IMR-90 (cell line): ENCODE measurements at places on chromosomes 12 and 14. TPM values are rescaled to one million over a fixed set of nuclear protein-coding genes. Genes with fewer than 3 reads are reported as not detected.

FBLN5 gene
- 9.7 and 10.6 TPM in 2 replicates for total RNA-seq

RDH5 gene
- 7.3 and 8.9 TPM in 2 replicates for total RNA-seq

NPAS3 gene
- total RNA-seq: not detected in 2 replicates

DNA sequence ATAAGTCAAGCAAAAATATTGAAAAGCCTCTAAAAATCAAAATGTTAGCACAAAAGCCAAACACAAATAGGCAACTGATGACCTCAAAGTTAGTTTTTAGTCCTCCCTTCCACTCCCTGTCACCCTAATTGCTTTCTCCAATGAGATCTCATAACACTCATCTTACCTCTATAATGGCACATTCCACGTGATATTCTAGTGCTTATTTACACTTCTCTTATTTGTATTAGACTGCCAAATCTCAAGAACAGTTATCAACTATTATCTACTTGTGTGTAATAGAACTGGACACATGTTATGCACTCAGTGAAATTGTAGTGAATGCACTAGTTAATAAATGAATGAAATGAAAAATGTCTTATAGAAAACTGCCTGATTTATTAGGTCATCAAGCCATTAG lies 55.5 kb upstream of the AVPR1A start:
- no peaks in the 10 kb centered on the region for H3K36me3 ChIP-seq
- no peaks in the 10 kb centered on the region for H3K27me3 ChIP-seq
- DNase-seq: no peak

BDKRB1 gene
- 51.4 and 56.5 TPM in 2 replicates for total RNA-seq

LTBP2 gene
- 23.8 and 26.7 TPM in 2 replicates for total RNA-seq

GPHN gene
- 7.2 and 8.1 TPM in 2 replicates for total RNA-seq

GRCh38 chr12:114409852-114410600 lies 4.1 kb upstream of the TBX5 start:
- H3K27me3 ChIP-seq: no peaks in the 10 kb centered on the region
- H3K4me1 ChIP-seq: peaks cover 24% of the 10 kb centered on the region
- peak overlapping the region; percentile 97 for H3K4me3 ChIP-seq

GRCh38 chr12:4987076-4988046 lies 56.3 kb upstream of the KCNA5 start:
- H3K4me3 ChIP-seq: no peak overlapping the region
- H3K36me3 ChIP-seq: no peaks in the 10 kb centered on the region
- H3K27me3 ChIP-seq: peaks cover 21% of the 10 kb centered on the region
- no peaks in the 10 kb centered on the region for H3K4me1 ChIP-seq
- no peak overlapping the region for H3K27ac ChIP-seq
- no peak for DNase-seq

DNA sequence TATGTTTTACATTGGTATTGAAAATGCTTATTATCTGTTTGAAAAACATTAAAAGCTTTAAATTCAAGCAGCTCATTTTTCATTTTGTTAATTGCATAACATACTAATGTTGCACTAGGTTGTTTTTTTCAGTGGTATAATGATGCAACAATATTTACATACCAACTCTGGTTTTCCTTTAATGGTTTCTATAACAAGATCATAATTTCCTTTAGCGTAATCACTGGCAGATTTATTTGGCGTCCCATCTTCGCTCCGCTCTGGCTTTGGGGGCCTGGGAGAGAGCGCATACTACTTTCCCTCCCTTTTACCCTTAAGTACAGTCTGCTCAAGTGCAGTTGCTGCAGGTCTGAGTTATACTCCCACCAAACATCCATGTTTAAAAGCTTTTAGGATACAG lies 574.1 kb downstream of the PRKD1 start:
- no peak for DNase-seq
- H3K4me1 ChIP-seq: no peaks in the 10 kb centered on the region
- no peak overlapping the region for H3K4me3 ChIP-seq
- no peaks in the 10 kb centered on the region for H3K27me3 ChIP-seq

DLGAP5 gene
- 19.0 and 40.3 TPM in 2 replicates for total RNA-seq

HOXC10 gene
- total RNA-seq: not detected in 2 replicates

GRCh38 chr14:31286456-31287293 lies 79.1 kb upstream of the HECTD1 start:
- no peak for DNase-seq
- H3K27ac ChIP-seq: no peak overlapping the region
- H3K4me1 ChIP-seq: no peaks in the 10 kb centered on the region
- H3K27me3 ChIP-seq: no peaks in the 10 kb centered on the region
- H3K4me3 ChIP-seq: no peak overlapping the region

KHNYN gene
- total RNA-seq: 22.8 and 24.4 TPM in 2 replicates

CPNE6 gene
- not detected in 2 replicates for total RNA-seq

ASCL1 gene
- total RNA-seq: not detected in 2 replicates

PTPRB gene
- total RNA-seq: 5.3 and 6.5 TPM in 2 replicates

GRCh38 chr12:91965781-91966180 lies 179.9 kb downstream of the BTG1 start:
- no peaks in the 10 kb centered on the region for H3K27me3 ChIP-seq
- H3K36me3 ChIP-seq: no peaks in the 10 kb centered on the region
- H3K4me1 ChIP-seq: peaks cover 6% of the 10 kb centered on the region
- DNase-seq: no peak
- H3K27ac ChIP-seq: no peak overlapping the region
- H3K4me3 ChIP-seq: no peak overlapping the region

GRCh38 chr12:121830588-121831265 lies 26.9 kb downstream of the SETD1B start:
- DNase-seq: no peak
- no peak overlapping the region for H3K27ac ChIP-seq
- no peaks in the 10 kb centered on the region for H3K27me3 ChIP-seq
- H3K4me1 ChIP-seq: no peaks in the 10 kb centered on the region
- H3K36me3 ChIP-seq: peaks cover 51% of the 10 kb centered on the region
- H3K4me3 ChIP-seq: no peak overlapping the region

DNA sequence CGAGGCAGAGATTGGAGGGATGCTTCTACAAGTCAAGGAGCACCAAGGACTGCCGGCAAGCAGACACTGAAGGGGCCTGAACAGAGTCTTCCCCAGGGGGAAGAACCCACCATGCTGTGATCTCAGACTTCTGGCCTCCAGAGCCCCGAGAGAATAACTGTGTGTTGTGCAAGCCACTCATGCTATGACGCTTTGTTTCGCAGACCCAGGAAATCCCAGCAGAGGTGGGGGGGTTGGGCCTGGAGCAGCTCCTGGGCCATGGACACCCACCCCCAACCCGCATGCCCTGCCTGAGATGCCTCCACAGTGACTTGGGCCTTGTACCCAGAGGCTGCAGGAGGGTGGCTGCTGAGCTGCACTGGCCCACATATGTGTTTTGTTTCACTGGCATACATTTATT lies 31.2 kb downstream of the ARL6IP4 start:
- H3K4me3 ChIP-seq: no peak overlapping the region
- DNase-seq: no peak
- peaks cover 20% of the 10 kb centered on the region; the same call in 1 of the 2 replicates for H3K36me3 ChIP-seq

DBX2 gene
- total RNA-seq: not detected in 2 replicates

DNA sequence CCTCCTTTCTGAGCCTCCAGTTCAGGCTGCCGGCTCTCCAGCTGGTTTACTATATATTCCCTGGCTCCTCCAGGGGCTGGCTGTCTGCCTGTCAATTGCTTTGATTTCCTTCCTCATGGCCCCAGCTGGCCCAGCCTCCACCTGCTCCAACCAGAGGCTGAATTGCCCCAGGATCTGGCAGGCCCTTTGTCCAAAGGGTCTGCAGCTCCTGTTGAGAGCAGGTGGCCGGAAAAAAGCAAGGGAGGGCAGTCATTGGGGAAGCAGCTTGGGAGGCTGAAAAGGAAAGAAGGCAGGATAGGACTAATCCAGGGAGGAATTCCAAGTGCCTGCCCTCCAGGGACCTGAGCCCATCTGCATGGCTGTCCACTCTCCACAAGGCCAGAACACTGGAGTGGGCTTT lies 25.3 kb downstream of the PAH start:
- no peaks in the 10 kb centered on the region for H3K36me3 ChIP-seq
- H3K27ac ChIP-seq: no peak overlapping the region
- no peaks in the 10 kb centered on the region for H3K27me3 ChIP-seq
- no peak overlapping the region for H3K4me3 ChIP-seq
- no peak for DNase-seq

- no peaks in the 10 kb centered on the region for H3K4me1 ChIP-seq
- H3K27me3 ChIP-seq: peaks cover 77% of the 10 kb centered on the region
- DNase-seq: no peak
- H3K4me3 ChIP-seq: no peak overlapping the region
These were observed 170.0 kb upstream of the PRMT8 start for GRCh38 chr12:3320881-3321509.

EML5 gene
- total RNA-seq: 22.2 and 34.7 TPM in 2 replicates

ARHGAP9 gene
- total RNA-seq: 0.18 and 0.28 TPM in 2 replicates
